Activated CD4-positive, alpha-beta T cell treated with anti-CD3 and anti-CD28 coated beads, Interleukin-2, amount 50 U/mL, for 48 hours (primary cell): ENCODE measurements at places on chromosomes 6 and 20.

- DNase-seq, result peak; percentile 68
Measured at GRCh38 chr6:127518710-127519468, at the start of gene MTCL3. Gene MTCL3, minus strand, starts transcription at chr6:127519335.

DNA sequence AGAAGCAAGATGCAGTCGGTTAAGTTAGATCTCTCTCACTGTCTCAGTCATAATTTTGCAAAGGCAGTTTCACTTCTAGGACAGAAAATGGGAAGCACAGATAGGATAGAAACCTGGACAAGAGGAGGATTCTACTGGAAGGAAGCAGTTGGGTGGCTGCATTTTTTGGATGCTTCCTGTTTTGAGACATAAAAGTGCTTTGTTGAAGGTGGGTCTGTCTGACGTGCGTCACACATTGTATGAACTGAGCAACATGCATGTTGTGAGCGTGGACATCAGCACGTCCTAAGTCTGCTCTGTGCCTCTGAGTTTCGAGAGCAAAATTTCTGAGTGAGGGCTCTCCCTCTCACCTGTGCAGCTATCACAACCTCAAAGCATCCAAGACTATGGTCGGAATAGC, 68.7 kb upstream of the SNX9 start:
- no peak for DNase-seq

DNA sequence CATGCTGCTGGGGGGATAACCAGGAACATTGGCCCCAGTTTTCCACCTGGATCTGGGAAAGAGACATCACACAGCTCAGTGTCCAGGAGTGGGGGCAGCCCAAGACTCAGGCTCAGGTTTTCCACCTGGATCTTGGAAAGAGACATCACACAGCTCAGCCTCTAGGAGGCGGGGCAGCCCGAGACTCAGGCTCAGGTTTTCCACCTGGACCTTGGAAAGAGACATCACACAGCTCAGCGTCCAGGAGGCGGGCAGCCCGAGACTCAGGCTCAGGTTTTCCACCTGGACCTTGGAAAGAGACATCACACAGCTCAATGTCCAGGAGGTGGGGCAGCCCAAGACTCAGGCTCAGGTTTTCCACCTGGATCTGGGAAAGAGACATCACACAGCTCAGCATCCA, 361.6 kb downstream of the THBS2 start:
- DNase-seq, result no peak

- DNase-seq, result no peak
Measured at GRCh38 chr6:148508401-148509041, 165.9 kb downstream of the SASH1 start.

DNA sequence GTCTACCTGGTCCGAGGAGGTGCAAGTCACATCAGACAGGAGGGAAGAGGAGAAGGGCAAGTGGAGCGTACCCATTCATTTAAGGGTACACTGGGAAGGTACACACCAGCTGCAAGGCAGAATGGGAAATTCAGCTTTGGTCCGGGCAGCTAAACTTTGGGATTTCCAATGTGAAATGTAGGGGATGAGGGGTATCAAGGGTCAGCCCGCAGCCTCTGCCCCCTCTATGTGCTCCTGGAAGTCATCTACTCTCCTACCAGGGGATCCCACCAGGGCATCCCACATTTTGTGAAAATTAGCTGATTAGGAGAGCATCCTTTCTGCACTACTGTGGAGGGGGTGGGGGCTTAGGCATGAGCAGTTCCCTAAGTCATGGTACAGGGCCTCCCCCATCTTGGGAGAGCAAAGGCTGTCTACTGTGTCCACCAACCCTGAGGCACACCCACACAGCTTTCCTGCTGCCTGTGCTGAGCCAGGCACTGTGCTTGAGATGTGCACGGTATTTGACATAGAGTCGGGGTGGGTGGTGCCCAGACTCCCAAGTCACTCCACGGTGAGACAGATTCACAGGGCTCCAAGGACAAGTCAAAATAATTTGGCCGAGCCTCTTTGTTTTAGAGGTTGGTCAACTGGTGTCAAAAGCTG, 189.1 kb upstream of the SULF2 start:
- no peak for DNase-seq

DNA sequence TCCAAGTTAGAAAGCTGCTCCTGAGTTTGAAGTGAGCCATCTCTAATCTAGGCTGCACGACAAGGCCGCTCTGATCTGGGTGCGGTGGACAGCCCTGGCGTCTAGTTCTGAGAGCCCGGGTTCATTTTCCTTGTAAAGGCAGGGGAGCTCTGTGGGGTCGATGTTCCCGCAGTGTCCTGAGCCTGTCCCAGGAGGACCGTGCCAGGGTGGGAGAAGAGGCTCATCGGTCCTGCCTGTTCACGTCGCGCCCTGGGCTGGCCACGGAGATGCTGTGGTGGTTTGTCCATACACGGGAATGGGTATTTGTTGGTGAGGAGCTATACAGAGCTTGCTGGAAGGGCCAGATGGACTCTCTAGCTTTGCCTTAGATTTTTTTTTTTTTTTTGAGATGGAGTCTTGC, 27.0 kb downstream of the PSMG4 start:
- no peak for DNase-seq

DNA sequence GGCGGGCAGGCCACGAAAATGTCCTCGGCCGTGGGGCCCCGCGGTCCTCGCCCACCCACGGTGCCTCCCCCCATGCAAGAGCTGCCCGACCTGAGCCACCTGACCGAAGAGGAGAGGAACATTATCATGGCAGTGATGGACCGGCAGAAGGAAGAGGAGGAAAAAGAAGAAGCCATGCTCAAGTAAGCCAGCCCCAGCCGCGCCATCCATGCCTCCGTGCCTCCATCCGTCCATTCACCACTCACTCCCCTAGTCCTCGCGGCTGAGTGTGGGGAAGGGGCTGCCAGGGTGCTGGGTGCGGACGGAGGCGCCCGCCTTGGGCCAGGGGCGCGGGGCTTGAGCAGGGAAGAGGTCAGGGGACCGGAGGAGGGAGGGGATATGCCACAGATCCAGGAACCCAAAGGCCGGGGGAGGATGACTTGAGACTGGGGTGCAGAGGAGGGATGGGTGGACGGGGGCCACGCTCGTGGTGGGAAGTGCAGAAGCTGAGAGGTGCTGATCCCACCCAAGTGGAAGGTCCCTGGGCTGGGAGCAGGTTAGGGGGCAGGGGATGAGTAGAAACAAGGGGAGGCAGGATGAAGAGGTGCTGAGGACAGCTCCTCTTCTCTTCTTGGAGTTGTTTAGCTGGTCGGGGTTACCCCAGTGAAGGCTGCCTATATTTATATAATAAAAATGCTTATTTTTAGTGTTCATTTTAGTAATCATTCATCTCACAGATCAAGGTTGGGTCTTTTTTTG, 825 bp downstream of the RIMS1 start:
- no peak for DNase-seq

- no peak for DNase-seq
Measured at GRCh38 chr20:10649797-10650160, 24.0 kb downstream of the JAG1 start.

DNA sequence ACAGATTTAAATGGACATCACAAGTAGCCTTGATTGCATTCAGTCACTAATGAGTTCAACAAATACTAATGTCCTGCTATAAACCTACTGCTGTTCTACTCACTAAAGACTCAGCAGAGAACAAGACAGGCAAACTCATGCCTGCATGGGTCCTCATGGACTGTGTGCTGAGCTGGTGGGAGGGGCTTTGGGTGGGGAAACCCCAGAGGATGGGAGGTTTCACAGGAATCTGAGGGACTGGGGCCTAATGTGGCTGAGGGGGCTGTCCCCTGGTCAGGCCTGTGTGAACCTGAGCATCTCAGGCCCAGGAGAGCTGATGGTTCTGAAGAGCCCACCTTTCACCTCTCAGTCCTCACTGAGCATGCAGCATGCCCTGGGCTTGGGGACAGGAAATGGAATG, 1.4 kb downstream of the CST8 start:
- DNase-seq, result peak; percentile 24

GRCh38 chr20:46930640-46931339, 36.1 kb downstream of the EYA2 start:
- no peak for DNase-seq

GRCh38 chr6:17972978-17973622, 14.3 kb downstream of the KIF13A start:
- no peak for DNase-seq

- DNase-seq, result peak; percentile 50
Measured at GRCh38 chr6:118660218-118660569, 8.8 kb upstream of the CEP85L start.

GRCh38 chr6:30940361-30940986, at the start of gene MUCL3:
Gene MUCL3, plus strand, starts transcription at chr6:30940973. Its CDS starts 27 bp downstream, at chr6:30941000.
- no peak for DNase-seq

DNA sequence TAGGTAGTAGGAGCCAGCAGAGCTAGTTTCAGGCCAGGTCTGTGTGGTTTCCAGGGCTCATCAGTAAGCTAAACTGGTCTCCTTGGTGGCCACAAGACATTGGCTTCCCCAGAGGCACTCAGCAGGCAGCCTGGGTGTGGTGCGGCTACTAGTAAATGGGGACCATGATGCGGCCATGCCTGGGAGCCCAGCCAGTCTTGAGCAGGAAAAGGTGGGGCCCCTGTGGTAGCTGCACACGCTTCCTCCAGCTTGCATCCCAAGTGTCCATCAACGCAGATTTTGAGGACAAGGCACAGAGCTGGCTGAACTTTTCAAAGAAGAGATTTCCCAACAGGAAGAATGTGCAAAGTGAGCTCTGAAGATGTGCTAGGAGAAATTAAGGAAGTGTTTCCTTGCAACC, 107.4 kb upstream of the NAA20 start:
- DNase-seq, result no peak

DNA sequence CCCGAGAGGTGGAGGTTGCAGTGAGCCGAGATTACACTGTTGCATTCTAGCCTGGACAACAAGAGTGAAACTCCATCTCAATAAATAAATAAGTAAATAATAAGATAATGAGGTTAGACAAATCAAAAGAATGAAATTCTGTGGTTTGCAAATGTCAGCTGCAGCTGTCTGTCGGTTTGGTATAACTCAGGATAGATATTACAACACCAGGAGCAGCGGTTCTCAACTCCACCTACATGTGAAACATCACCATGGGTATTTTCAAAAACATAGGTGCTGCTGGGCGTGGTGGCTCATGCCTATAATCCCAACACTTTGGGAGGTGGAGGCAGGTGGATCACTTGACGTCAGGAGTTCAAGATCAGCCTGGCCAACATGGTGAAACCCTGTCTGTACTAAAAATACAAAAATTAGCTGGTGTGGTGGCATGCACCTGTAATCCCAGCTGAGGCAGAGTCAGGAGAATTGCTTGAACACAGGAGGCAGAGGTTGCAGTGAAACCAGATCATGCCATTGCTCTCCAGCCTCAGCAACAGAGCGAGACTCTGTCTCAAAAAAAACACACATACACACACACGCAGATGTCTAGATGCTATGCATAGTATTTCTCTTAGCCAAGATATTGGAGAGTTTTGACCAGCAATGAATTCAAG, 126.1 kb upstream of the LAMP5 start:
- DNase-seq, result no peak

GRCh38 chr6:20978151-20978614, 443.9 kb downstream of the CDKAL1 start:
- DNase-seq, result no peak

DNA sequence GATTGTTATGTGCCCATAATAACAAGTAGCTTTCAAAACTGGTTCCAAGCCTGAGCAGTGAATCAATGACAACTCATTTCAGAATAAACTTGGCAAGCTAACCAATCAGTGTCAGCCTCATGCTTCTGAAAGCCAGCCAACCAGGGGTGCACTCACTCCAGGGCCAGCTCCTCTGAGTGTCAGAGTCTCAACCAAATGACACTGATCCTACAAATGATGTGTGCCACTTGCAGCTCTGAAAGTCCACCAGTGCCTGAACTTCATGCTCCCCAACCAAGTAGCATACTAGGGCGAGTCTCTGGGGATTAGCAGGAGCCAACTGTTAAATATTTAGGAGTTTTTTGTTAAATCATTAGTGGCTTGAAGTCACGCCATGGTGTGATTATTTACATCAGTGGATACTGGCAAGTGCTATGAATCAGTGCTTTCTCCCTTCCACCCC, 4.5 kb downstream of the IYD start:
- no peak for DNase-seq

DNA sequence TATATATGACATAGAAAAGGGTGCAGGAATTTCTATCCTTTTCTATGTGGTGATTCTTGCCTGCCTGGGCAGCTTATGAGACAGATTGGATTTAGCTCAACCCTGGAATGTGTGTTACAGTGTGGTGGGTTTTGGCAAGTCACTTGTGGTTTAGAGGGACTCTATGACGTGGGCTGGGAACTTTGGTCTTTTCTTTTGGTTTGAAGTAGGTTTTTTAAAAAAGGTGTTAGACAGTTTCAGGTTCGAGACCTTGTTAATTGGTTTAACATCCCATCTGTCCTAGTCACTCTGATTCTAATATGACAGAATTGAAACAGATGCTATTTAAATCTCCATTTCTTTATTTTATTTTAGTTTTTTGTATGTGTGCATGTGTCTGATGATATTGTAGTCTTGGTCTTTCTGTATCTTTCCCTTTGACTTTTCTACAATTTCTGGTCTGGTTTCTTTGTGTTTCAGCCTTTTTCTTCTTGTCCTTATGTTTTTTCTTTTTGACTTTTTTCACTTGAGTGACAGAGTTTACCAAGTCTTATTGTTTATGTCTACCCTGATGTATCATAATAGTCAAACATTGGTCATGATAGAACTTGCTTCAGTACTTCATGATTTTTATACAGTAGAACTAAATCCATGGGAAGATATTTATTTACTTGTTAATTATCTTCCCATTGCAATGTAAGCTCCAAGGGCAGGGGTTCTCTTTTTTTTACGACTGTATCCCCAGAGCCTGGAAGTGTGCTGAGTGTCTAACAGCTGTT, 174.3 kb downstream of the CDKAL1 start:
- DNase-seq, result peak; percentile 33

DNA sequence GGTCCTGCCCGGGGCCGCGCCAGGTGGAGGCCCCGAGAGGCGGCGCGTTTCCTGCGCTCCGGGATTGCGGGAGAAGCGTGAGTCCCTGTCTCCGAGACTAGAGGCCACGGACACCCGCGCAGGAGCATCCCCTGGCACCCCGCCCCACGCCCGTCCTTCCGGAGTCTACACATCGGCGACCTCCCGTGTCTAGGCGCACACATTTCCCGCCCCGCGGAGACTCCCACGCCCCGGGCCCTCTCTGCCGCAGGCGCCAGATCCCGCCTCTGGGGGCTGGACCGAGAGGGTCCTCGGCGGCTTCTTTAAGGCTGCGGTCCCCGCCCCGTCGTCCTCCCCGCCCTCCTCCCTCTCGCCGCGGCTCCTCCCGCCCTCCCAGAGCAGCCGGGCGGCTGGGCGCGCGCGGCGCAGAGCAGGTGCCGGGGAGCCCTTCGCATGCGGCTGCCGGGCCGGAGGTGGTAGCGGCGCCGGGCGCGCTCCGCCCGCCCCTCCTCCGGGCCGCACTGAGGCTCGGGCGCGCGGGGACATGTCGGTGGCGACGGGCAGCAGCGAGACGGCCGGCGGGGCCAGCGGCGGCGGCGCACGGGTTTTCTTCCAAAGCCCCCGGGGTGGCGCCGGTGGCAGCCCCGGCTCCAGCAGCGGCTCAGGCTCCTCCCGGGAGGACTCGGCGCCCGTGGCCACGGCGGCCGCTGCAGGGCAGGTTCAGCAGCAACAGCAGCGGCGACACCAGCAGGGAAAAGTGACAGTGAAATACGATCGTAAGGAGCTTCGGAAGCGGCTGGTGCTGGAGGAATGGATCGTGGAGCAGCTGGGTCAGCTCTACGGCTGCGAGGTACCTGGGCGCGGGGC, at the start of gene PPP1R14C:
Gene PPP1R14C, plus strand, starts transcription at position 375 of the 846 bp plus-strand sequence. Its CDS starts 149 bp downstream, at position 524.
- DNase-seq, result peak; percentile 46
